H1 (cell line): ENCODE measurements at places on chromosomes 2 and 18.

DNA sequence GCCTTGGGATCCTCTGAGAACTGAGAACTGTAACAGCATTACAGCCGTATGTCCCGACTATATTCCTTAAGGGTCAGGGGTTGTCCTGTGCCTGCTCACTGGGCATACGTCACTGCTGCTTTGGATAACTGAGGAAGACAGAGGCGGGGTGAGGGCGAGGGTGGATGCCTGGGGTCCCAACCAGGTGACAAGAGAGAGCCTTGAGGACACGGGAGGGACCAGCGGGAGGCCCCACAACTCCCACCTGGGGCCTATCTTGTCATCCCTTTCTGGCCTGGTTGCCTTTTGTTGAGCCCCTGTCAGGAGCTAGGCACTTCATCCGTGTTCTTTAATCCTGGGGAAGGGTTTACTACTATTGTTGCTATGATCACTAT, 28.8 kb downstream of the INPP5D start:
- no peak for DNase-seq

GRCh38 chr2:207182911-207183310, 17.2 kb upstream of the KLF7 start:
- no peak for DNase-seq

GRCh38 chr2:124959581-124959980, 934.5 kb downstream of the CNTNAP5 start:
- DNase-seq, result no peak

- no peak for DNase-seq
Measured at GRCh38 chr2:217878915-217879590, 123.7 kb downstream of the TNS1 start.

DNA sequence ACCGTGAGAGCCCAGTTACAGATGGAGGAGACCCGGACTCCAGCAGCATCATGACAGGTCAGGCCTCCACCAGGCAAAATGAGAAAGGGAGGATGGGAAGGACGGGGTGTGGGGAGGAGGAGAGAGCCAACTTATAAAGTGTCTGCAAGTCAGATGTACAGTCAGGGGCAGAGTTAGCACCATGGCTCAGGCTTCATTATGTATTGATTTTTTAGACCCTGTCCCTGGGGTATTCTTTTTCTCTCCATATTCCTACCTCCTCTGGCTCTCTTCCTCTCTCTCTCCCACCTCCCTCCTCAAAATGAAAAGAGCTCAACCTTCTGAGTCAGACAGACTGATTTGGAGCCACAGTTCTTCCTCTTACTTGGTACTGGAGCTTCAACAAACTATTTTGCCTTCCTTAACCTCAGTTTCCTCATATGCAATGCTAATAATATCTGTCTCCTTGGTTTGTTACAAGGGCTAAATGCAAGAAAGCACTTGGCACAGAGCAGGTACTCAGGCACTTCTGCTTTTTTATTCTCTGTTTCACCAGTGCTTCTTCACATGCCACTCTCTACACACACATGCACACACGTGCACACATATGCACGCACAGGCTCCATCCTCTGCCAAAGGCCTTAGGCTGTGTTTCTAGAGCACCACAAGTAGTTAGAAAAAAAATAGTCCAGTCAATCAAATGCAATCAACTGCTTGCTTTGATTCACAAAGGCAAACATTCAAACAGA, 92.3 kb upstream of the PKDCC start:
- no peak for DNase-seq

- DNase-seq, result no peak
Measured at GRCh38 chr2:44254023-44254422, 21.3 kb upstream of the SLC3A1 start.

DNA sequence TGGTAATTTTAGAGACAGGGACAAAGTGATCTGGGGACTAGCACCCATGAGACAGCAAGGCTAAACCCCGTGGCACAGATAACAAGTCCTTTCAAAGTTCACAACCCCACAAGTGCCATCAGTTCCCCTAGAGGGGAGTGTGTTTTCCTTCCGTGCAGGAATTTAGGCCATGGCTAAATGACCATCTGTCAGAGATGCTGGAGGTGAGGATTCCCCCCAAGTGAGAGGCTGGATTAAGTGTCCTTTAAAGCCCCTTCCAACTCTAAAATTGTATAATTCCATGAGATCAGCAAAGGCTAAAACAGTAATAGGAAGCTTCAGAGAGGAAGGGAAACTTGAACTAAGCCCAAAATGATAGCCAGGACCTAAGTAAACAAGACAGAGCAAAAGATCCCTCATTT, 8.7 kb downstream of the FEZ2 start:
- no peak for DNase-seq

GRCh38 chr2:167342769-167343168, 454.5 kb downstream of the XIRP2 start:
- DNase-seq, result no peak

DNA sequence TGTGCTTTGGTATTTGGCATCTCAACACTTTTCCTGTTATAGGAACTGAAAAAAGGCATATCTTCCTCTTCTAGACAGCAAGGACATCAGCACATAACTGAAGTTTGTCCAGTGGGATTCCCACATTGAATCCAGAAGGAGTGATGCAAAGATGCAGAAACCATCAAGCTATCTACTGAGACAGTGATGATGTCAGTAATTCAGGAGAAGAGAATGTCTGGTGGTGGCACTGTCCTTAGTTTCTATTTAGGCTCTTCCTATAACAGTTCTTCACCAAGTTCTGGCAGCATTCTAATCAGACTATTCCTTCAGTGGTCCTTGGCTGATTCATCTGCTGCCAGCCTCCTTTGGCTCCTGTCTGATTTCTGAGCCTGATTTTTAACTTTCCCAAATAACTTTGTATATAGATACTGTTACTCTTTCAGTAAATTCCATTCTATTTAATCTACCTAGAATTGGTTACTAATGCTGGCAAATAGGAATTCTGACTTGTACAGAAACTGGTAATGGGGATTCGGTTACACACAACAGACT, 56.6 kb upstream of the AGPS start:
- DNase-seq, result no peak

- no peak for DNase-seq
Measured at GRCh38 chr2:241007880-241008710, 9.7 kb downstream of the SNED1 start.

DNA sequence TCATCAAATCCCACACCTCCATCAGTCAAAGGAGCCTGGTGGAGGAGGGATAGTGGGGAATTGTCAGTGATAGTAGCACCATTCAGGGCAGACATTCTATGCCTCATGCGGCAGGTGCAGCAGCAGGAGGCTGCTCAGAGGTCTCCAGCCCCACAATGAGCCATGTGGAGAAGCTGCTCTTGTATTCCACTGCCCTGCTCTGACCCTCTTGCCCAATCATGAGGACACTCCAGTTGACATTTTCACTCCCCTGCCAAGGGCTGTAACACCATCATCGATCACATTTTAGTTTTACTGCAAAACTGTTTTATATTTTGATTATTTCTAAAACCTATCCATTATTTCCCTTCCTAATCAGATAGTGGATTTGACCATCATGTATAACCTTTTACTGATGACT, 487.6 kb upstream of the KLHL29 start:
- DNase-seq, result no peak

GRCh38 chr2:167862296-167862695, 385.1 kb downstream of the STK39 start:
- DNase-seq, result no peak

GRCh38 chr2:105546628-105546974, 147.8 kb upstream of the FHL2 start:
- no peak for DNase-seq

DNA sequence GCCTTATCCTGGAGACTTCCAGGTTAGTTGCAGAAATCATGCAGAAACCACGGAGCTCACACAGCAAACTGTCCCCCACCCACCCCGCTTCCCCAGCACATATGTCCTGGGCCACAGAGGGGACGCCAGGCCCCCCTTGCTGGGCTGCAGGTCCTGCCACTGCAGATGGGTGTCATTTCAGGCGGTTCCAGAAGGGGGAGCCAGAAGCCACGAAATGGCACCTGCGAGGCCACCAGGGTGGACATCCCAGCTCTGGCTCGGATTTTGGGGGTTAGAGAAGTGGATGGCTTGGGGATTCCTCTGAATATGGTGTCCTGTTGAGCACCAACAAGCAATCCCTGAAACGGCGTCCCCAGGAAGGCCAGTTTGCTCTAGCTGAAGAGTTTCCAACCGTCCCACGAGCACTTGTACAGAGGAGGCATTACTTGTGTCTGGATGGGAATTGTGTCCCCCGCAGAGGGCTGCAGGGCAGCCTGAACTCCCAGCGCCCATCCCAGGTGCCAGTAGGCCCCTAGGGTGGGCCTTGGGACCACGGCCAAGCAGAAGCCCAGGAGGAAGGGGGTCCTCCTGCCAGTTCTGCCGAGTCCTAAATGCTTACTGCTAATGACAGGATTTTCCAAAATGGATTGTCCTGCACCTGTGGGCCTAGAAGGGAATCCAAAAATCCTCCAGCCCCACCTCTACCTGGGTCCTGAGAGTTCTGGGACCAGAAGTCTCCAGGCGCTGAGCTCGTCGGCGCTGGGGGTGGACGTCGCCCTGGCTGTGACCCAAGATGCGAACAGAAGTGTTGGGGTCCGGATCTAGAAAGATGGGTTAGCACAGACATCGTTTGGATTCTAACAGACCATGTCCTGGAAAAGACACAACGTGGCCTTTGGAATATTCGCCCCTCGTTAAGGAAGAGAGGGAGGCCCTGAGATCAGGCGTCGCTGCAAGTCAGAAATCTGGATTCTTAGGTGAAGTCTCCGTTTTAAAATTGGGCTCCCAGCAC, 14.6 kb upstream of the NFATC1 start:
- no peak for DNase-seq

- DNase-seq, result no peak
Measured at GRCh38 chr18:74116633-74117554, 30.7 kb downstream of the FBXO15 start.

DNA sequence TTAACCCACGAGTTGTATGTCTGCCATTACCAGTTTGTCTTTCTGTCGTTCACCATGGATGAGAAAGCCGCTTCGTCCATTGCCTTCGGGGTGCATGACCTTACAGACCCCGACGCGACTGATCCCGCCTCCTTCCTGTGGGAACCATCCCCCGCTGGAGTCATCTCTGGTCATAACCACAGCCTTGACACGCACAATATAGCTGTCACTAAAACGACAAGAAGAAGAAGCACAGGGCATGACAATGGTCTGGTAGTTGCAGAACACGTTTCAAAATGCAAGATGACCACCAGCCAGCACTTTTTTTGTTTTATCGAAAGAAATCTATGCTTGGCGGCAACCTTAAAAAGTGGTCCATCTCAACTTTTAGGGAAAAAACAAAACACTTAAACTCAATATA, 87.7 kb downstream of the SPRED2 start:
- DNase-seq, result no peak

DNA sequence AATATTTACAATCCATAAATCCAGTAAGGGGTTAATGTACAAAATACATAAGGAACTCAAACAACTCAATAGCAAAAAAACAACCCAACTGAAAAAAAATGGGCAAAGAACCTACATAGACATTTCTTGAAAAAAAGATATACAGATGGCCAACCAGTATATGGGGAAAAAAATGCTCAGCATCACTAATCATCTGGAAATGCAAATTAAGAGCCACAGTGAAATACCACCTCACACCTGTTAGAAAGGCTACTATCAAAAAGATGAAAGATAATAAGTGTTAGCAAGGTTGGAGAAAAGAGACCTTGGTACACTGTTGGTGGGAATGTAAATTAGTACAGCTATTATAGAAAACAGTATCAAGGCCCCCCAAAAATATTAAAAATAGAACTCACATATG, 14.6 kb downstream of the AP1S3 start:
- DNase-seq, result no peak

- no peak for DNase-seq
Measured at GRCh38 chr18:48404716-48405507, 4.3 kb downstream of the ZBTB7C start.

DNA sequence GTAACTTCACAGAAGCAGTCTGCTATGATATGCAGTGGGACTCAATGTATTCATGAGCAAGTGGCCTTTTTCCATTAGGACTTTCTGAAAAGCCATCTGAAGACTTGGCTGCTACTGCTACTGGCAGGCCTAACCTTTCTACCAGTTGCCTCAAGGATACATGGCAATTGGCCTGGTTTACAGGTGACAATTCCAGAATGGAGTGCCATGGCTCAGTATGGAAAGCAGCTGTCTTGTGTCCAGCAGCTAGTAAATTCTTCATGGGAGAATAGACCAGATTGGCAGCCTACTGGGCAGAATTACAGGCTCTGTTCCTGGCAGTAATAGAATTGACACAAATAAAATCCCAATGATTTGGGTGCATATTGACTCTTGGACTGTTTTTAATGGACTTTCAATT, 12.6 kb upstream of the TMX3 start:
- no peak for DNase-seq

GRCh38 chr2:127118038-127118437, 11.1 kb upstream of the BIN1 start:
- peak; percentile 13 for DNase-seq

DNA sequence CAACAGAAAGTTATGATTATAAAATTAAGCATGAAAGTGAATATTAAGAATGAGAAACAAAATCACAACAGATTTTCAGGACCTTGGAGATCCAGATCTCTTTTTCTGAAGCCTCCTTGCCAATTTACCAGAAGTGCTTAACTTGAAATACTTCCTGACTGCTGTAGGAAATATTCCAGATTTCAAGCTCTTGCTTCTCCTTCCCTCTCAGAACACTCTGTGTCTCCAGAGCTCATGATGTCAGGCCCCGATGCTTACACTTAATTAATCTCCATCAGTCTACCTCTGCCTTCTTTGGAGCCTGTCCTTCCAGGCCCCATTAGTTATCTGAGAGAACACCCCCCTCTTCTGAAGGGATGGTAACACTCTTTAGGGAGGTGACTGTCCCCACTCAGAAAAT, 20.7 kb upstream of the NT5C1B start:
- no peak for DNase-seq

- DNase-seq, result no peak
Measured at GRCh38 chr2:191635333-191636234, 42.4 kb upstream of the NABP1 start.

- DNase-seq, result no peak
Measured at GRCh38 chr18:41034413-41034812, 920.6 kb upstream of the PIK3C3 start.

GRCh38 chr2:37326866-37327634, 2.4 kb upstream of the PRKD3 start:
- DNase-seq, result no peak

GRCh38 chr2:158997037-158997790, 28.8 kb downstream of the TANC1 start:
- no peak for DNase-seq

DNA sequence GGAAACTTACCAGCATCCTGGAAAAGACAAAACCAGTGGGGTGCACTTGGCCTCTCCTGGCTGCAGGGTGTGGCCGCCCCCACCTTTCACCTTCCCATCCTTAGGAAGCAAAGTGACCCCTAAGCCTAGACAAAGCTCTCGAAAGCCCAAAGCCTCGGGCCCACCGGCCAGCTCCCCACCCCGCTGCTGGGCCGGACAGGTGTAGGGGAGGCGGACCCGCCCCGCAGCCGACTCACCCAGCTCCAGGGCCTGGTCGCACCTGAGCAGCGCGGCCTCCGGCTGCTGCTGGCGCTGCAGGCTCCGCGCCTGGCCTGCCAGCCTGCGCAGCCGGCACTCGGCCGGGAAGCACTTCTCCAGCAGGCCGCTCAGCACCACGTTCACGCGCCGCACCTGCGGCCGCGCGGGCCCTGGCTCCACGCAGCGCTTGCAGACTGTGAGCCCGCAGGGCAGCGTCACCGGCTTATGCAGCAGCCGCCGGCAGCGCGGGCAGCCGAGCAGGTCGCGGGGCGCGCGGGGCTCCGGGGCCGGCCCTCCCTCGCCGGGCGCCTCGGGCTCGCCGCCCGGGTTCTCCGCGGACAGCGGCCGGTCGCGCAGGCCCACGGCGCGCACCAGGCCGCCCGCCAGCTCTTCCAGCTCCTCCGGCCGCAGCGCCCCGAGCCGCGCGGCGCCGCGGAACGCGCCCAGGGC, 979 bp downstream of the LONRF2 start:
- peak; percentile 78 for DNase-seq

GRCh38 chr2:158359846-158360245, 96.7 kb downstream of the CCDC148 start:
- no peak for DNase-seq
